ENCODE measurements at places on chromosomes 2 and 18.

DNA sequence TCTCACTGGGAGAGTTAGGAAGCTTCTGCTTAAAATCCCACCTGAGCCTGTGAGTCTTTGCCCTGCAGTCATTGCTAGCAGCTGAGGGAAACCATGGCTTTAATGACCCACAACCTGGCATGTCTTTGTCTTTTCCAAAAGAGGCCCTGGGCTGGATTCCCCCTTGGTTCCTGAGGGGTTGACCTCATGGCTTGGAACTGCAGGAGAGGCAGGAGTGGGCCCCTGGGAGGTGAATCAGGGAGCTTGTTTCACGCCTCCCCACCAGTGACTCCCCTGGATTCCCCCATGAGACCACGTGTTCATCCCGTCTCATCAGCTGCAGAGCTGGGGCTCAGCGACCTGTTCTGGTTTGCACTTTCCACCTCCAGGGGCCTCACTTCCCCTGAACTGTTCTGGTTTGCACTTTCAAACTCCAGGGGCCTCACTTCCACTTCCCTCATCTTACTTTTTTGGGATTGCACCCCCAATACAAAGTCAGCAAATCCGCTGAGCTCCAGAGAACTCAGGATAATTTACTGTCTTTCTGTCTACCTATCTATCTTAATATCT is 58.5 kb upstream of the TMEM18 start:
- DNase-seq = no peak

GRCh38 chr2:24363301-24363700 is 3.0 kb upstream of the ITSN2 start:
- DNase-seq = no peak

DNA sequence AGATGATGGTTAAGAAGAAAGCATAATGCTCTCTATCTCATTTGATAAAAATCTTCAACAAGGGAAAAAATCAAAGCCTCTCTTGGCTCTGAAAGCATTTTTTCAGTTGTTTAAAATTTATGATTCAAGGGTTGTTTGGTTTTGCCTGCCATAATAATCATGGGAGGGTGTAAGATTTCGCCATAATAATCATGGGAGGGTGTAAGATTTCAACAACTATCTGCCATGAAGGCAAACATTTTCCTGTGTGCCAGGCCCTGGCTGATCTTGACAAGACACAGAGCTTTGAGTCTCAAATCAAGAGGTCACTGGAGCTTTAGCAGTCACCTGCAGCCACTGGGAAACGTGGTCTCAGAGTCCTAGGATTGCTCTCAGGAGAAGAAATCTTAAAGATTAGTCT is 175.1 kb upstream of the PIEZO2 start:
- no peak for DNase-seq

DNA sequence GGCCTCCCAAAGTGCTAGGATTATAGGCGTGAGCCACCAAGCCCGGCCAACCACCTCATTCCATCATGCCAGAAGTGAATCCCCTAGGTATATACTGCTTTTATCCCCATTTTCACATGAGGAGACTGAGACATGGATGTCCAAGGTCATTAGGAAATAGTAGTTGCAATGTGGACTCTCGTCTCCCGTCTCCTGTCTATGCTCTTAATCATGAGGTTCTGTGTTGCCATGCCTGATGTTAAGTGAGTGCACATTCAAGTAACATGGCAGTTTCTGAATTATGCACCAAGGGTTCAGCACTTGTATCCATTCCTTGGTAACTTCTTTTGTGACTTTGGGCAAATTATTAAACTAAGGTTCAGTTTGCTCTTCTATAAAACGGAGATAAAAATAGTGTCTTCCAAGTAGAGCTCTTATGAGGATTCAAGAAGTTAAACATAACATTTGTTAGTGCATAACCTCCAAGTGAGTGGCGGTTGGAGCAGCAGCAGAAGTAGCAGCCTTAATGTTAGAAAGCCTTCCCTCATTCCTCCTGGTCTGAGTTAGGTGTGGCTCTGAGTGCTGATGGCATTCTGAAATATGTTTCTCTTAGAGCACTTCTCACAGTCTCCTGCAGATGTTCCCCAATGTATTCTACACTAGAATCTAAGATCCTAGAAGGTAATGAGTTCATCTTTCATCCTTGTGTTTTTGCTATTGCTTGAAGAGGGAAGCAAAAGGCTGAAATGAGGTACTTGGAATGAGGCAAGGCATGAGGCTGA is 21.9 kb downstream of the SOCS6 start:
- no peak for DNase-seq

- DNase-seq = no peak
These were observed 100.2 kb downstream of the SH3RF3 start for GRCh38 chr2:109229094-109229675.

GRCh38 chr2:121666042-121666441 is 16.8 kb upstream of the CLASP1 start:
- DNase-seq = no peak

DNA sequence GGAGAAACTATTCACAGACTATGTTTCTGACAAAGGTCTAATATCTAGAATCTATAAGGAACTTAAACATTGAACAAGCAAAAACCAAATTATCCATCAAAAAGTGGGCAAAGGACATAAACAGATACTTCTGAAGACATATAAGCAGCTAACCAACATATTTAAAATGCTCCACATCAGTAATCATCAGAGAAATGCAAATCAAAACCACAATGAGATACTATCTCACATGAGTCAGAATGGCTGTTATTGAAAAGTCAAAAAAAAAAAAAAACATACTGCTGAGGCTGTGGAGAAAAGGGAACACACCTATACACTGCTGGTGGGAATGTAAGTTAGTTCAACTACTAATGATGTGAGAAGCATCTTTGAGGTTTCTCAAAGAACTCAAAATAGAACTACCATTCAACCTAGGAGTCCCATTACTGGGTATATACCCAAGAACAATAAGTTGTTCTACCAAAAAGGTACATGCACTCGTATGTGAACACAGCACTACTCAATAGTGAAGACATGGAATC is 220.4 kb upstream of the TFPI start:
- no peak for DNase-seq

DNA sequence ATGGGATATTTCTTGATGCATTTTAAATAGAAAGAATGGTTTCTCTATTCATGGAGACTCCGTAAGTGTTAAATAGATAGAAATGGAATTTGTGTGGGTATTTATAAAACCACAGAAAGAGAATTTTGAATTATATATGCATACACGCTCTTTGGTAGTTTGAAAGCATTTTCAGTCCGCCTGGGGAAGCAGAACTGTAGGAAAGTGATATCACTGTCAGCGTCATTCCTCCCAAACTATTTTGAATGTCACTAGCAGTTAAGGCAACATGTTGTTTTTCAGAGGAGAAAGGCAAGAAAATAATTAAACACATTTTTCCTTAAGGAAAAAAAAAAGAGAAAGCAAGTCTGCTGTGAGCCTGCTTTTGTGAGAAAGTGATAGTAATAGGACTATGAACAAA is 8.7 kb upstream of the ERMN start:
- DNase-seq = no peak

GRCh38 chr2:5102823-5103222 is 589.4 kb upstream of the SOX11 start:
- DNase-seq = no peak

DNA sequence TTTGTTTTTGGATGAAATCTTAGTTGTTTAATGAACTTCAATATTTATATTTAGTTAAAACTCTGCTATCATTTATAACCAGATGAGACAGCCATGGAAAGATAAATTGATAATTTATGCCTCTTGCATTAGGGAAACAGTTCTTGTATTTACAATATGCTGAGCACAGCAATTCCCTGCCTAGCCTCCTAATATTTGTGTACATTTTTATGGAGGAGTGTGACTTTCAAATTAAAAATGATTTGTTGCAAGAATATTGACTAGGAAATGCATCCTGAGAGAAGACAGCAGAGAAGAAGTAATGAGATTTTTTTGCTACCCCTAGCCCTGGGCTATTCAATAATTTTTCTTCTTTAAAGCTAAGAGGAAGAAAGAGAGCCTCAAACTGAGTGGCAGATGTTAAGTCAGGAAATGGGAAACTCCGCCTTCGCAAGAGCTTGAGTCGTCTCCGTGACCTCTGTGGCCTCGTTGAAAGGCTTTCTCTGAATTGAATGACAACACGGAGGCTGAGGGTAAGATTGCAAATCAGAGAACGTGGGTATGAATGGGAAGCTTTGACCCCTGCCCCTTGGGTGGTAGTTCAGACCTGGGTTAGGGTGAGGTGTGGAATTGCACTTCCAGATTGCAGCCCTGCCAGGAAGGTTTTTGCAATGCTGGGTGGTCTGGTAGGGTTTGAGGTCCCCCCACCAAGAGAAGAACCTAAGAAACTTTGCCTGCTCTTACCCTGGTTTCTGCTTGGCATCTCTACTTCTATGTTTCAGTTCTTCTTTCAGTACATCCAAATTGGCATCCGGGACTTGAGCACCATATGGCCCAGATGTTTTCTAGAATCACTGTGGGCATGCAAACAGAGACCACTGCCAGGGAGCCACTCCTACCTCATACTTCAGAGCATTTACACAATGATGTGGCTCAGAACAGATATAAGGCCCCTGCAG is 210.3 kb upstream of the RBMS1 start:
- DNase-seq = no peak

- DNase-seq = no peak
These were observed 1.3 kb downstream of the RTP5 start for GRCh38 chr2:241870611-241871537.

GRCh38 chr2:22901471-22902179 is 483.4 kb upstream of the KLHL29 start:
- DNase-seq = no peak

DNA sequence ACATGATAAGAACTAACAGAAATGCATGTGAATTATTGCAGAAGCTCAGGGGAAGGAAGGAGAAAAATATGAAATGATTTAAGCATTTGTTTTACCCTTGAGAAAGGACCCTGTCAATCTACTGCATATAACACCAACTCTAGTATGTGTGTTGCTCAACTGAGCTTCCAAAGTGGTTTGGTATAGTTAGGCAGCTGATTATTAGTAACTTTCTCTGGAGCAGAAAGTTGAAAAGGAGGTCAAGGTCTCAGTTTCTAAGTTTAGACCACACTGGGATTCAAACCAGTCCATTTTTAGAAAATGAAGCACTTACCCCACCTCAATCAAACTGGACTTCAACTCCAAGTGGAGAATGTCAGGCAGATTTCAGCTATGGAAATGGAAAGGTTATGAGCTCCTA is 123.3 kb upstream of the CDC42EP3 start:
- DNase-seq = no peak

- no peak for DNase-seq
These were observed 5.3 kb upstream of the ITPRID2 start for GRCh38 chr2:181886192-181886591.

- no peak for DNase-seq
These were observed 87.7 kb upstream of the DYNAP start for GRCh38 chr18:54503131-54503894.

DNA sequence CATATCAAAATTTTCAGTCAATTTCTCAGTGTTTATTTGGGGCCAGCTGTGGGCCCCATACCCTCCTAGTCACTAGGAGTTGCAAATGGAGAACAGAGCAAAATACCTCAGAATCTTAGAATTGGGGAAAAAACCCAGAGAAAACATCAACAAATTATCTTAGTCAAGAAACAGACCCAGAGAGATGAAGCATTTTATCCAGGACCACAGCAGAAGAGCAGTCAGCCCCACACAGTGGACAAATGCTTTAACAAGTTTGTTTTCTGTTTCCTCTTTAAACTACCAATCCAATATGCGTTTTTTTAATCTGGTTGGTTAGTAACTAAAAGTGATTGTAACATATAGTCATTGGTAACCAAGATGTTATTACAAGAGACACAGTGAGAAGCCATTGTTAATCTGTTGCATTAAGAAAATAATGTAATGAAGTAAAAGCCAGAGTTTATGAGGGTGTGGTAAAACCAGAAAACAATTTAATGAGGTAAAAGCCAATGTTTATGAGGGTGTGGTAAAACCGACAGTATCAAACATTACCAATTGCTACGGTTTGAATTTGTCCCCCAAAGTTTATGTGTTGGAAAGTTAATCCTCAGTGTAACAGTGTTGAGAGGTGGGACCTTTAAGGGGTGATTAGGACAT is 60.7 kb upstream of the COX7A2L start:
- DNase-seq = no peak
